ENCODE measurements at places on chromosomes 12 and 14. TPM values are rescaled to one million over a fixed set of nuclear protein-coding genes. Genes with fewer than 3 reads are reported as not detected.

Gene OTUB2
- total RNA-seq, result 0.21 TPM

Gene SERPINA12
- not detected for total RNA-seq

Gene VRK1
- total RNA-seq, result 5.4 TPM

Gene ZDHHC22
- not detected for total RNA-seq

Gene LYZ
- total RNA-seq, result 53.7 TPM

Gene GALNT9
- not detected for total RNA-seq

Gene IRAK3
- 31.8 TPM for total RNA-seq

Gene PHLDA1
- 34.9 TPM for total RNA-seq

Gene MUCL1
- total RNA-seq, result not detected

Measured in tibial nerve (tissue), 4 donors.